ENCODE measurements at places on chromosomes 4 and X.

GRCh38 chr4:145075742-145076468 lies 22.1 kb downstream of the ANAPC10 start:
- DNase-seq = no peak

DNA sequence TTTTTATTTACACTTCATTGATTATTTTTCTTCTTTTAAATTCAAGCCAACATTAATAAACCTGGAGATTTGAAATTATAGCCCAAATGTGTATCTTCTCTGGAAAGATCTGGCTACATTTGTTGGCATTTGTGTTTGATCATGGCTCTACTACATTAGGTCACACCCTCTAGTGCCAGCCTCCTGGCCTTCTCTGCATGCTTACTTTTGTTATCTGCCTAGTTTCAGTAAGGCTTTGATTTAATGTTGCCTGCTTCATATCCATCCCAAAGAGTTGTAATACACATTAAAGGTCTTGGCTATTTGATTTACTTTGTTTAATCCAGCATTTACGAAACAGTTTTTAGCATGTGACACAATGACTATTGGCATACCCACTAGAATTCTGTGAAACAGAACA lies 224.5 kb downstream of the TRAM1L1 start:
- no peak for DNase-seq

DNA sequence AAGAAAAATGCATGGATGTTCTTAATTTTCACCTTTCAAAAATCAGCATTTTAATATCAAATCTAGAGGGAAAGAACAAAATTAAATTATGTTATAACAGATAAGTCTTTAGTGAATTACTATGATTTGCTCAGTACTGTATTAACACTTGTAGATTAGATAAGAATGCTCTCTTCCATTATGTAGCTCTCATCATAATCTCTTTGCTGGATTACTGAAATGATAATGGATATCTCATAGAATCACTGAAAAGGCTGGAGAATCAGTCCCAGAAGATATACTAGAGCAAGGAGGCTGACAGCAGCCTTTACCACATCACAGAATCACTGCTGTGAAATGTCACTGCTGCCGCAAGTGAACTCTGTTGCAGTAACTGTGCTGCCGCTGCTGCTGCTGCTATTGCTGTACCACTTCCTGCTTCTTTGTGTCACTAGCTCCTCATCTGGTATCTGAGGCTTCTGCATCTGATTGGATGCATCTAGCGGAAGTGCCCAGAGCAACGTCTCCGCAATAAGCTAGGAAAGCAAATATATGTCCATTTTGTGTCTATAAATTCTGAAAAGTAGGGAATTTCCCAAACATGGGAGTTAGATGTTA lies 738.2 kb downstream of the ADGRL3 start:
- no peak for DNase-seq

GRCh38 chr4:134560728-134561127 lies 359.1 kb upstream of the PABPC4L start:
- no peak for DNase-seq

GRCh38 chr4:19473569-19473968 lies 778.1 kb upstream of the SLIT2 start:
- no peak for DNase-seq

DNA sequence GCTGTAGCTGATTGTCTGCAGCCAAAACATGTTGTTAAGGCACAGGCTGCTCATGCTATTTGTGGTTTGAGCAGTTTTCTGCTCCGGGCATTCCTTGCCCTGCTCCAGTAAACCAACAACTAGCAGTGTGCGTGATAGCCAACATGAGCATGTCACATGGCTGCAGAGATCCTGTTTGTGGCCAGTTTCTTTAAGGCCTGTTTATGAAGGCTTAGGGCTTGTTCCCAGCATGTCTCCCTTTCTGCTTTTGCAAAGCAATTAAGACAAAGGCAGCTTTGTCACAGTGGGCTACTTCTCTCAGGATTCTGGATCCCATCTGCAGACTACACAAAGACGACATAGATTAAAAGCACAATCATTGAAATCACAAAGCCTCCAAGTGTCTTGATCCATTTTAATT lies 160.5 kb downstream of the ZNF518B start:
- DNase-seq = no peak

GRCh38 chr4:165428957-165429356 lies 50.1 kb downstream of the CPE start:
- no peak for DNase-seq

- no peak for DNase-seq
Measured at GRCh38 chr4:60463857-60464502, 736.1 kb upstream of the ADGRL3 start.

- no peak for DNase-seq
Measured at GRCh38 chr4:177266506-177266905, 43.2 kb upstream of the NEIL3 start.

GRCh38 chr4:69800599-69800998 lies 40.2 kb upstream of the SULT1B1 start:
- DNase-seq = no peak
